ENCODE measurements at places on chromosomes 2 and 18.

- DNase-seq: no peak
These were observed 109.3 kb downstream of the EN1 start for GRCh38 chr2:118738106-118738505.

GRCh38 chr2:204913854-204914464 is 368.7 kb downstream of the PARD3B start:
- DNase-seq: no peak

GRCh38 chr2:60463249-60463648 is 90.2 kb downstream of the BCL11A start:
- DNase-seq: no peak

DNA sequence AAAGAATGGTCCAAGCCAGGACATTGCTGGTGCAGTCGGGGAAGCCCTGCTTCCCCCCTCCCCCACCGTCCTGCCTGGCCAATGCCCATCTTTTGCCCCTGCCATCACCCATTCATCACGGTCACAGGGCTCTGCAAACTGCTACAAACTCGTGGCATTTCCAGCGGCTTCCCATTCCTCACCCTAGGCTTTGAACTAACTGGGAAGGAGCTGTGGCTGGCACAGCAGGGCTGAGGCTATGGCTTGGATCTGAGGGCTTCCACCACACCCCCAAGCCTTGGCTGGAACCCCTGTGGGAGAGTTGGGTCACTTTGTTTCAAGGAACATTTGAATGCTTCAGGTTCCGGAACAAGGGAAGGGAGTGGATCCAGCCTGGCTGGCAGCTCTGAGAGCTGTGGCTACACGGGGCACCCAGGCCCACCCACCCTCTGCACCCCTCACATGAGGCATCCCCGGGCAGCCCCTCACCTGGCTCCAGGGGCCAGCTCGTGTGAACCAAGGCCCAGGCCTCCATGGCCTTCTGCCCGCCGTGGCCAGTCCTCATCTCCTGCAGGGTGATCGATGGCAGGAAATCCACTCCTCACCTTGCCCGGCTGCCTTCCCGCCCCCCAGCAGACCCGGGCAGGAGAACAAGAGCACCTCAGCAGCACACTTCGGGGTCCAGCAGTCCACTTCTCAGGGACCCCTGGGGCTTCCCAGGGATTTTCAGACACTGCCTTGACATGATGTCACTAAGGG is 58.8 kb upstream of the OTOS start:
- no peak for DNase-seq

GRCh38 chr2:220936641-220937197 is 635.4 kb downstream of the EPHA4 start:
- no peak for DNase-seq

- DNase-seq: no peak
These were observed 91.2 kb downstream of the TWIST2 start for GRCh38 chr2:238939074-238939473.

- no peak for DNase-seq
These were observed 846.7 kb upstream of the ID2 start for GRCh38 chr2:7835151-7835550.

Data from CD14-positive monocyte (primary cell).